ENCODE measurements at places on chromosomes 12 and 14. TPM values are rescaled to one million over a fixed set of nuclear protein-coding genes. Genes with fewer than 3 reads are reported as not detected.

Gene ASB2
- 0.28 TPM for total RNA-seq

Gene KLRC4
- 1.4 TPM for total RNA-seq

- H3K27me3 ChIP-seq: no peaks in the 10 kb centered on the region
- H3K4me1 ChIP-seq: peaks cover 38% of the 10 kb centered on the region
- H3K4me3 ChIP-seq: peak overlapping the region; percentile 68
- peak overlapping the region; percentile 73 for H3K27ac ChIP-seq
- no peak for DNase-seq
Measured at GRCh38 chr12:53217051-53217930, 10.2 kb upstream of the ITGB7 start.

DNA sequence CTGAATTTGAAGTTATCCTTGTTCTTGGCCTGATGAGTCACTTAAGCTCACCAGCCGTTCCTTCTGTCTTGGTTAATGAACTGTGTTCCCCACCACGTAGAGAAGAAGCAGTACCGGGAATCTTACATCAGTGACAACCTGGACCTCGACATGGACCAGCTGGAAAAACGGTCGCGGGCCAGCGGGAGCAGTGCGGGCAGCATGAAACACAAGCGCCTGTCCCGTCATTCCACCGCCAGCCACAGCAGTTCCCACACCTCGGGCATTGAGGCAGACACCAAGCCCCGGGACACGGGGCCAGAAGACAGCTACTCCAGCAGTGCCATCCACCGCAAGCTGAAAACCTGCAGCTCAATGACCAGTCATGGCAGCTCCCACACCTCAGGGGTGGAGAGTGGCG lies 68.2 kb downstream of the FRMD6 start:
- DNase-seq: no peak
- H3K36me3 ChIP-seq: peaks cover 22% of the 10 kb centered on the region
- no peaks in the 10 kb centered on the region for H3K27me3 ChIP-seq
- H3K4me1 ChIP-seq: no peaks in the 10 kb centered on the region

DNA sequence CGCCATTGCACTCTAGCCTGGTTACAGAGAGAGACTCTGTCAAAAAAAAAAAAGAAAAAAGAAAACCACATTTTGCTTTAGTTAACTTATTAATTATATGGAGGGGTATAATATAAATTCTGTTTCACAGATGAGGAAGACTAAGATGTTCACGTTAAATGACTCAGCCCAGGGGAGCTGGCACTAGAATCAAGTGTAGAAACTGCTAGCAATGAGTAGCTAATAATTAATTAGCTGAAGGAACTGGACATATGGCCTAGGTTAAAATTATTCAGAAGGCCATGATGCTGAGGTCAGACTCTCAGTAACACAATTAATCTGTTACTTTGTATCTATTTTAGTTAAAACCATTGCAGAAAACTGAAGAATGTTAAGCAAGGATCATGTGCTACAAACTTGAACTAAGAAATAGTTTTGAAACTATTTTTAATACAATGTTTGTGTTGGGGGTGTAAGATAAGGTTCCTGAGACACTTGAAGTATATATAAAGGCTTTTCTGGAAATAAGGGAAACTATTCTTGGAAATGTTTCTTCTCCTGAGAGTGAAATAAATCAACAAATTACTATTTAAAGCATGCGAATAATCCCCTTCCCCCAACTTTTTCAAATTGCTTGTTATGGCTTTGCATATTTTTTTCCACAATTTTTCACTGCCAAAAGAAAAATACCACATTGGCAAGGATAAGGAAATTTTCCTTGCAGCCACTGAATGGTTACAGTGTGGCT lies 589.3 kb downstream of the SOX5 start:
- H3K4me3 ChIP-seq: no peak overlapping the region
- H3K27me3 ChIP-seq: no peaks in the 10 kb centered on the region
- H3K27ac ChIP-seq: no peak overlapping the region
- DNase-seq: no peak
